Activated naive CD4-positive, alpha-beta T cell (primary cell): ENCODE measurements at places on chromosomes 6 and 20.

DNA sequence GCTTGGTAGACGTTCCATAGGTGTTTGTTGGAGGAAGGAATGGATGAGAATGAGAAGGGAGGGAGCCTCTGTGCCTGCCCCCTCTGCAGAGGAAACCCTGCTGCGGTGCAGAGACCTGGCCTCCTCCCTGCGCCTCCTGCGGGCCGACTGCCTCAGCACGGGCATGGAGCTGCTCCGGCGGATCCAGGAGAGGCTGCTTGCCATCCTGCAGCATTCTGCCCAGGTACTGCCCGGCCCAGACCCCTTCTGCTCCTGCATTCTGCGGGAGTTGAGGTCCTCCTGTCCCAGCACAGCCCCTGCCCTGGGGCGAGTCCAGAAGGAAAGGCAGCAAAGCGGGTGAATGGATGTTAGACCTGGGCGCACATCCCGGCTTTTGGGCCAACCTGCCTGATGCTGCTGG is 6.1 kb downstream of the DNPH1 start:
- no peak for DNase-seq

GRCh38 chr20:51380401-51381385 is 161.8 kb downstream of the NFATC2 start:
- no peak for DNase-seq

GRCh38 chr6:160221918-160222317 is 36.7 kb downstream of the SLC22A2 start:
- no peak for DNase-seq

GRCh38 chr6:4364172-4364571 is 228.8 kb upstream of the ECI2 start:
- DNase-seq: no peak

DNA sequence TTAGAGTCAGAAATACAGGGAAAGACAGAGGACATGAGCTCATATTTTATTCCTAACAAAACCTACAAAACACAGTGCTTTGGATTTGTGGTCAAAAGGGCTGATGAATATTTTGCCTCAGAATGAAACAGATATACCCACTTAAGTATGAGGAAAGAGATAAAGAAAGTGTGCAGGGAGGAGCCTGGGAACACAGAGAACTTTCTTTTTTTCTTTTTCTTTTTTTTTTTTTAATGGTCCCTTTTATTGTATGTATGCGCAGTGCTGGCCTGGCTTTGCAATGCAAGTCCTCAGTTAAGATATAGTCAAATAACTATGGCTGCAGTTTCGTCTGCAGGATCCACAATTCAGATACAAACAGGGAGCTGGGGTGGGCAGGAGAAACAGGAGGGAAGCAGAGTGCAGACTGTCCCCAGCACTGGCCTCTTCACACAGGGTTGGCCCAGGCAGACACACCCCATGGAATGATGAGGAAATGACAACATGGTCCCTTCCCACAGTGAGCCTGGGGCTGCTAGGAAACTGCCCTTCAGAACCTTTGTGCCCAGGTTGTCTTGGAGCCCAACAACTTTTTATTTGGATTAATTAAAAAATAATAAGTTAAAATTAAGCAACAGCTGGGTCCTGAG is 629.8 kb upstream of the AGPAT4 start:
- no peak for DNase-seq

DNA sequence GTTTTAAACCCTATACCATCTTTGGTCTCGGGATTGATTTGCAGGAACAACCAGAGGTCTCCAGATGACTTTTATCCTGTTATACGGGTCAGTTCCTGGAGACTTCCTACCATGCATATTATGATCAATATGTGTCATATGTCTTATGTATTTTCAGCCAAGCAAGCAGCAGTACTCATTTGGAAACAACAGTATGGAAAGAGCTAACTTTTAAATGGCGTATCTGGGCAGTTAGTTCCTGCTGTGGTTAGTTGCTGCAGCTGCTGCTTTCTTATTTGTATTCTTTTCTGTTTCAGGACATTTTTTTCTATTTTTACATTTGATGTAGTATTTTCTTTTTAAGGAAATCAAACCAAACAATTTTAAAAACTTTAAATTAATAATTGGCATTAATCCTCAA is 207.5 kb downstream of the MANEA start:
- DNase-seq: no peak

GRCh38 chr6:67896476-67896875 is 738.6 kb upstream of the ADGRB3 start:
- DNase-seq: no peak

DNA sequence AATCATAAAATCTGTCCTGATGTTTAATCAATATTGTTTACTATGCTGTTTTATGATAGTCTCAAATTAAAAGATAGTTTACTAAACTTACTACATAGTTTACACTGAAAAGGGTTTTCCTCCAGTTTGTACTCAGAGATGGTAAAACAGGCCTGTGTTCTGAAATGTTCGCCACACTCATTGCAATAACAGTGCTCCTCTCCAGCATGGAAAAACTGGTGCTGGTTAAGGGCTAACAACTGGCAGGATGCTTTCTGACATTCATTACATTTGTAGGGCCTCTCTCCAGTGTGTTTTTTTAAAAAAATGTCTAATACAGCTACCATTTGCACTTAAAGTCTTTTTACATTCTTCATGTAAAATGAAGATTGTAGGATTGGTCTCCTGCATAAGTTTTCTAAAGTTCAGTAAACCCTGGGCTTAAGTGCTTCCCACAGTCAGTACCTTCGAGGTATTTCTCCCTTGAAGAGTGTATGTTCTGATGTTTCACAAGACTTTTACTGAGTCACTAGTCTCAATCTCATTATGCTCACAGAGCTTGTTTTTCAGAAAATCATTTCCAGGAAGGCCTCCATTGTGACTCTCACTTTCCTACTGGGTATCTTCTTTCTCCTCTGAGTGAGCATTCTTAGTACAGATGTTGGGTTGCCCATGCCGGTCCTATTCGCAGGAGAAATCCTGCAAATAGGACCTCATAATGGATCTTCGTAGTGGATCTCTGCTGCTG is 8.7 kb upstream of the ZSCAN12 start:
- DNase-seq: no peak

DNA sequence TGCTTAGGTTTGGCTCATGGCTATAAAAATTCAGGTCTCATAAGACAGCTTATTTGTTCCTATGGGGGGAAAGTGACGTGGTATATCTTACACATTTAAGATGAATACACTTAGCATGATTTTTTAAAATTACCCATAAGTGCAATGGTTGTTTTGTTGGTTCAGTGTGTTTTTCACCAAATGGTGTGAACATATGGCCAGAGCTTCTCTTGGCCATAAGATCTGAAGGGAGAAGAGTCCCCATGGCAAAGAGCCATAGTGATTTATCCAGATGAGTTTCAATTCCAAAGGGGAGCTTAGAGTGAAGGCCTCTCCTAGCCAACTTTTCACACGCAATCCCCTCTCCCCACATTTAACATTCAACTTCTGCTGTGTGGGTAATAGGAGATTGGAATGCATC is 107.6 kb downstream of the TMEM242 start:
- no peak for DNase-seq

- DNase-seq: no peak
These were observed 176.4 kb downstream of the SOX4 start for GRCh38 chr6:21769968-21770367.

DNA sequence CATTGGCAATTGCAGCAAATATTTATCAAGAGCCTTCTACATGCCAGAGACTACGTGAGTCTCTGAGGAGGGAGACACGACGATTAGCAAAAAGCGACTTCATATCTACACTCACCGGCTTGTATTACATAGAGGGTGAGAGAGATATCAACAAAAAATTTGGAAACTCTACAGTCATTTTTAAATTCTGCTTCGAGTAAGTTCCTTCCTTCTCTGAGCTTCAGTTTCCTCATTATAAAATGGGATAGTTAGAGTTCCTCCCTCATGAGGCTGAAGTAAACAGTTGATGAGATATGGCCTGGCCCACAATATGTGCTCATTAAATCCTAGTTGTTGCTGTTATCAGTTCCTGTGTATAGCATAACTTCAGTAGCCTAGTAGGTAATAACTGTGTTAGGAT is 64.1 kb upstream of the SIRPA start:
- no peak for DNase-seq

- DNase-seq: no peak
These were observed 198.4 kb upstream of the SOX4 start for GRCh38 chr6:21395121-21395520.

DNA sequence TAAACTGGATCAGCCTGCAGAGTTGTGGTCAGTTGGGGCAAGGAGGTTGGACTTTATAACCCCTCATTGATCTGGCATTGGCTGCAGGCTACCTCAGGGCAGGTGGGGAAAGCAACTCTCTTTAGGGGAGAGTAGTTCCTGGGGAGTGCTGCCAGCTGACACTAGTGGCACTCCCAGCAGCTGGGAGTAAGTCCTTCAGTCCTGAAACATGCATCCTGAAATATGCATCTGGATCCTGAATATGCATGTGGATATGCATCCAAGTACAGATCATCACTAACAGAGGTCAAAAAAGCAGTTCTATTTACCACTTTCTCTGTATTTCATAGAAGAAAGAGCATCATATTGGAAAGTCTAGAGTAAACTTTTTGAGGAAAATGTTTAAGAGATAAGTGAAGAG is 350.8 kb downstream of the EPM2A start:
- no peak for DNase-seq

- no peak for DNase-seq
These were observed 21.3 kb downstream of the PRSS16 start for GRCh38 chr6:27268803-27269202.
